ENCODE measurements at places on chromosomes 1 and 21. TPM values are rescaled to one million over a fixed set of nuclear protein-coding genes. Genes with fewer than 3 reads are reported as not detected.

The FMO1 gene
- total RNA-seq: 79.6 TPM

DNA sequence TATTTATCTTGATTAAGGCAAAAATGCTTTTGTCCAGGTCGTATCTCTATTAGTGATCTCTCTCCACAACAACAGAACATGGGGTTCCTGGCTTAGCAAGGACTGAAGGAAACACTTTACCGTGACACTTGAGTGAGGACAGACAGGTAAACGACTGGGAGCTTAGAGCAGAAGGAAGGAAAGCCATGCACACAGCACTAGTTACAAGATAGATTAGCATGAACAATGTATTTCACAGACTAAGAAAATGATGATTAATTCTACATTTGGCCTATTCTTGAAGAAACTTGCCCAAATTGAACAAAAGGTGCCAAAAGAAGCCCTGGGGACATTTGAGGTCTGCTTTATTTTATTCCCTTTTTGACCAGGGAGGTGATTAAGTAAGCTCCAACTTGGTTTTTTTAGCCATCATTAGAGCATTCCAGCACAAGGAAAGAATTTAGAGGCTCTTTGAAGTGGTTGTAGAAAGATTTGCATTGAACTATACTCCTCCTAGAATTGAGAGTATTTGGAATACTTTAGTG, 248.5 kb downstream of the USP25 start:
- DNase-seq: no peak

The CD52 gene
- 8.1 TPM for total RNA-seq

The PLA2G2C gene
- total RNA-seq: not detected

DNA sequence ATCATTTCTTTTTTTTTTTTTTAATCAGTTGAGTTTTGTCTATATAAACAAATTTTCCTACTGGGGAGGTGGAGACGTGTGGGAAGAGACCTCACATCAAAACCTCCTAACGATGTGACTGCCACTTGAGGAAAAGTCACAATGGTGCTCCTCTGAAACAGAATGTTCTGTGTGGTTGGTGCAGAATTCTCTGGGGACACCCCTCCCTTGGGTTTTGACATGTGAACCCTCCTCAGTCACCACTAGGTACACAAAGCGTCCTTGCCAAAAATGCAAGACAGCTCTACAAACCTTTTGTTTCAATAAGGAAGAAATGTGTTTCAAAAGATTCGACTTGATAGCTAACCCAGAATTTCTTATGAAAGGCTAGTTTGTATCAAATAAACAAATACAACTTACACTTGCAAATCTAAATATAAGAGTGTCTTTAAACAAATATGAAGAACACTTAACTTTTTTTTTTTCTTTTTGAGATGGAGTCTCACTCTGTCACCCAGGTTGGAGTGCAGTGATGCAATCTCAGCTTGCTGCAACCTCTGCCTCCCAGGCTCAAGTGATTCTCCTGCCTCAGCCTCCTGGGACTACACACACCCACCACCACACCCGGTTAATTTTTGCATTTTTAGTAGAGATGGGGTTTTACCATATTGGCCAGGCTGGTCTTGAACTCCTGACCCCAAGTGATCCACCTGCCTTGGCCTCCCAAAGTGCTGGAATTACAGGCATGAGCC, 9.3 kb downstream of the SLC25A24 start:
- no peak for DNase-seq

The CHD1L gene
- 41.6 TPM for total RNA-seq

The PDZK1IP1 gene
- not detected for total RNA-seq

DNA sequence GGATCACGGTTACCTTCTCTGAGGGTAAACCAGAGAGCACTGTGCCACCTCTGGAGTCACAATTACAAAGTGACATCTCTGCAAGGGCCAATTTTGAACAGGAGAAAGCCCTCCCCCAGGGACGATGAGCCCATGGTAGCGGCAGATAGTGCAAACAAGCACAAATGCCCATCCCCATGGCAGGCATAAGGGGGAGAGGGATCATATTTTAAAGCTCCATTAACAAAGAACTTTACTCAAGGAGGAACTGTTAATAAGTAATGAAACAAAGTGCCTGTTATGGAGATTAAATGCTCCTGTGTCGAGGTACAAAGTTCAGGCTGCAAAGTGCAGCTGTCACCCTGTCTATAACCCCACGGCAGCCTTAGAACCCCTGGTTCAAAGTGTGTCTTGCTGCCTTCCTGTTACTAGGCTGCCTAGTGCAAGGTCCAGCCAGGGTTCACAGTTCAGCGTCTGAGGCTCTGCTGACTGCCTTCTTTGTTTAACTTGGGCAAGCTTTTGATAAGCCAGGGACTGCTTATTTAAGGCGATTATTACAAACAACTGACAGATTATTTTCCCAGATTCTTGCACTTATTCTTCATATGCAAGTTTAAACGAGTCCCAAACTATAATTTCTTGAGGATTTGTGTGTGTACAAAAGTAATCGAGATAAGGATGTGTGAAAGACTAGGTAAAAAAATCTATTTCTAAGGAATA, 75.7 kb upstream of the NRIP1 start:
- DNase-seq: peak; percentile 85

The INSRR gene
- not detected for total RNA-seq

GRCh38 chr1:2816786-2817185, 15.3 kb upstream of the TTC34 start:
- DNase-seq: no peak

- no peak for DNase-seq
These were observed 80.2 kb upstream of the GADD45A start for GRCh38 chr1:67604778-67605177.

GRCh38 chr1:13677896-13678295, 22.1 kb upstream of the PRDM2 start:
- DNase-seq: no peak

- no peak for DNase-seq
These were observed 13.1 kb upstream of the DUSP12 start for GRCh38 chr1:161736335-161736969.

GRCh38 chr1:175520186-175520585, 223.2 kb downstream of the TNR start:
- DNase-seq: no peak

- DNase-seq: no peak
These were observed 44.1 kb upstream of the TINAGL1 start for GRCh38 chr1:31532173-31532572.

DNA sequence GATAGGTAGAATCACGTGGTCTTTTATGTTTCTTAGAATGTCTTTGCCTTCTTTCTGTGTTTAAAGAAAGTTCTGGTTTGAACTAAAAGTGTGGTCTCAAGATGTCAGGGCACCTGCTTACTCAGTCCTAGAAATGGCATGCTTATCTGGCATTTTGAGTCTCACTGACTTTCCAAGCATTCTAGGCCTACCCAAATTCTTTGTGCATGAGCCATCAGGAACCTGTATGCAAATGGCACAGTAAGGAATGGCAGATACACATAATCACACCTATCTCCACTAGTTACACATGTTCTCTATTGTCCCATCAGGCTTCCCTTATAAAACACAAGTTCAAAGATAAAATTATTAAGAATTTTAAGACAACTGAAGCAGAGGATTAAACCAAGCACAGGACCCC, 29.5 kb upstream of the CLCA4 start:
- DNase-seq: peak; percentile 32

- no peak for DNase-seq
These were observed 340.2 kb upstream of the ADAMTS5 start for GRCh38 chr21:27306791-27307775.

DNA sequence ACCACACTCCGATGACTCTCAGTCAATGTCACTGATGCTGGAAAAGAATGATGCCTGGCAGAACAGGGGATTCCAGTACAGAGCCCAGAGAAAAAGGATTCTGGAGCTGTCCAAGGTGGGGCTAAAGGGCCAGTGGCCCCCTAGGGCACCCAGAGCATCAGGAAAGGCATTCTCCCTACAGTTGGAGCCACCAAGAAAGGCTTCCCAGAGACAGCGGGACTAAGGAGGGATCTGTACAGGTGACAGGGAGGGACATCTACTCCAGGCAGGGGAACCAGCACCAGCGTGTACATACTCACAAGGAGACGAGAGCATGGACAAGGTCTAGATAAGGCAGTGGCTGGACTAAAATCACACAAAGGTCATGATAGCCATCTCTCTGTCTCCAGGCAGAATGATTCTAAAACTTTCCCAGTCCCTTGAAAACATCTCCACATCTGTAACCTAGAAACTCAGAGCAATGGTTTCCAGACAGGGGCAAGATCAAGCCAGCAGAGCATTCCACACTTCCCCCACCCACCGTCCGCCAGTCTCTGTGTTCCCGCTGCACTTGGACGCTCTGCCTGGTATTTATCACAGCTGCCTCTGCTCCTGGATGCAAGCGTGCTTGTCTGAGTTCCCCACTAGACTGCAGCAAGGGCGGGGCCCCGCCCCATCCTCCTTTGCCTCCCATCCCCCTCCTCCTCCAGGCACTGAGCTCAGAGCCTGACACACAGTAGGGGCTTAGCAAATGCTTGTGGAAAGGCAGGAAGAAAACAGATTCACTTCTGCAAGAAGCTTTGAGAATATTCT, 111.6 kb upstream of the ZC3H12A start:
- DNase-seq: peak; percentile 18

The GNAT2 gene
- total RNA-seq: 0.96 TPM

GRCh38 chr1:197736685-197737084, 38.6 kb downstream of the DENND1B start:
- DNase-seq: no peak

GRCh38 chr1:180210008-180210620, 19.9 kb upstream of the LHX4 start:
- no peak for DNase-seq

DNA sequence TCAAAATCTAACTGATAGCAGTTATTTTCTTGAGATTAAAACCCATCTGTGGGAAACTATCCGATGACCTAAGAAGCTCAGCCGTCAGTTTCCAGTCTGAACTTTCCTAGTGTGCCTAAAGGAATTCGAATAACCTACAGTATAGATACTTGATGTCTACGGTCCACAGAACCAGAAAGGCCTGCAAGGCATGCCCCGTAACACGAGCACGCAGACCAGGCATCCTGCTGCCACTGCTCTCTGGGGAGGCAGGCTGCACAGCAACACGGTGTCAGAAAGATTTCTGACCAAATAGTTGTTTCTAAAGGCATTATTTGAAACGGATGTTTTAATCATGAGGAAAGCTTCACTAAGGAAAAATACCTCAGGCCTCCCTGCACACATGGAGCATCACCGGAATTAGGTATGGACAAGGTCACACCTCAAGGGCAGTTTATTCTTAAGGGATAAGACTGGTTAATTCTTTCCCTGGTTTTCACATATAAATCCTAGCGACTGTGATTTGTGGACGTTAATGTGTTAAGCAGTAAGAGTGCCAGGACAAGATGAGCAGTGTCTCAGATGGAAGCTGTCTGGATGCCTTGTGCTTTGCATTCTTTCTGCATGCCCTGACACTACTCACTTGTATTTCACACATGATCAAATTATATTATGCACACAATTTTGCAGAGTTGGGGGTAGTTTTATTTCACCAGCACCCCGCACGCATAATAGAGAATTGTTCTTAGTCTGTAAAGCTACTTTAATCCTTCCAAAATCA, 49.0 kb upstream of the NADK start:
- no peak for DNase-seq

The CASZ1 gene
- total RNA-seq: 3.6 TPM

DNA sequence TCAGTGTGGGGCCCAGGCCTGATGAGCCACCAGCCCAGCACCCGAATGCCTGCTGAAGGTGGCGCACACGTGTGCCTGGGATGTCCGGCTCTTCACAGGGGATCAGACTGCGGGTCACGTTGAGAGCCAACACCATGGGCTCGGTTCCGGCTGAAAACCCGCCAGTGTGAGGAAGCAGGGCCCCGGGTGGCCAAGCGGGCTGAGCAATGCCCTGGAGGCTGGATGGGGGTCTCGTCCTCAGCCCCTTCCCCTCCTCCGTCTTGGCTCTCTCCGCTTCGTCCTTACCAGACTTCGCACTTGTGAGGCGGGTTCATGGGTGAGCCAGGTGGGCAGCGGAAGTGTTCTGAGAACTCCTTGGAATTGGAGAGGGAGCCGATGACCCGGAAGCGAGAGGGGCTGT, 43.0 kb upstream of the EIF4G3 start:
- no peak for DNase-seq

GRCh38 chr1:38958967-38959366, 17.3 kb upstream of the RHBDL2 start:
- peak; percentile 19 for DNase-seq

The PYGO2 gene
- total RNA-seq: 20.2 TPM

DNA sequence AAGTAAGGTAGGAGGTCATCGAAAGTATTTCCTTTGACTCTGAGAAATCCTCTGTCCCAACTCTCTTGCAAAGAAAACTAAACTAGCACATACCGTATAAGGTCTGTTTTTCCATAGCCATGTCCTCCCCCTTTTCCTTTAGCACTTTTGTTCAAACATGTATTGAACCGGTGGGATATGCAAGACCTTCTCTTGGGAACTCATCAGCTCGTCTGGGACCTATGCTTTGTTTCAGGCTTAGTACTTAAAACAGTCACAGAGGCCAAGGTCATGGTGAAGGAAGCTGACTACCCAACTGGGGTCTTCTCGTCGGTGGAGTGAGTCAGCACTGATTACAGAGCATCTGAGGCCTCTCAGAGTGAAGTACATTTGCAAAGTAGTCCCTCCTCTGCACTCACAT, 185.0 kb downstream of the ZBTB18 start:
- DNase-seq: no peak

GRCh38 chr1:91440847-91441246, 36.2 kb upstream of the HFM1 start:
- DNase-seq: no peak

DNA sequence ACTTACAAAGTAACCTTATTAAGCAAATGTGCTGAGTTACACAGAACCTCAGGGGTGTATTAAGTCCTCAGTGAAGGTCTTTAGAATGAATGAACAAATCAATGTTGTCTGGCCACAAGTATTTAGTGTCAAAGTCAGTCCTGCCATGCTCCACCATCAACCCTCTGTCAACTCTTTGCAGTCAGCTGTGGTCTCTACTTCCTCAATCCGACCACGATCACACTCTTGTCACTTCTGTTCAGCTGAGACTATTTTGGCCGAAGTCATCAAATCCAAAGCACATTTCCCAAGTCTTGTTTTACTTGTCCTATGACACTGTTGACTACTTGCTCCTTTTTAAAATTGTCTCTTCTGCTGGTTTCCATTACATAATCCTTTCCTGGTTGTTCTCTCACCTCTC, 173.5 kb downstream of the ST6GALNAC5 start:
- DNase-seq: no peak

GRCh38 chr1:69088571-69088970, 479.2 kb upstream of the LRRC7 start:
- no peak for DNase-seq

DNA sequence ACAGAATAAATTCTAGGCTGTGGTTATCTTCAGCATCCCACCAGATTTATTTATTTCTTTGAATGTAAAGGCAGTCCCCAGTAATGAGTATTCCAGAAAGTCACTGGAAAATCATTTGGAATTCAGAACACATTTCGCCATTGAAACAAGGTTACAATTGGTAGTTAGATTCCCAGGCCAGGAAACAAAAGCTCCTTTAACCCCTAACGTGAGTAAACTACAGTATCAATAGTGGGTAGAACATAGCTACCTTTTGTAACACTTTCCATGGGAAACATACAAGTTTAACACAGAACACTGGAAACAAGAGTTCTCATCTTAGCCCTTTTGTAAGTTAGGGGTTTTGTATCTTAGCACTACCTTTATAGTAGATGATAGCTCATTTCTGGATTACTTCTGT, 53.4 kb upstream of the BMP8A start:
- DNase-seq: no peak
